ENCODE measurements at places on chromosomes 2 and 18.

- DNase-seq, result no peak
Observed at GRCh38 chr2:197950724-197951123, 146.3 kb downstream of the PLCL1 start.

GRCh38 chr18:11972371-11973174, 8.7 kb upstream of the IMPA2 start:
- DNase-seq, result no peak

DNA sequence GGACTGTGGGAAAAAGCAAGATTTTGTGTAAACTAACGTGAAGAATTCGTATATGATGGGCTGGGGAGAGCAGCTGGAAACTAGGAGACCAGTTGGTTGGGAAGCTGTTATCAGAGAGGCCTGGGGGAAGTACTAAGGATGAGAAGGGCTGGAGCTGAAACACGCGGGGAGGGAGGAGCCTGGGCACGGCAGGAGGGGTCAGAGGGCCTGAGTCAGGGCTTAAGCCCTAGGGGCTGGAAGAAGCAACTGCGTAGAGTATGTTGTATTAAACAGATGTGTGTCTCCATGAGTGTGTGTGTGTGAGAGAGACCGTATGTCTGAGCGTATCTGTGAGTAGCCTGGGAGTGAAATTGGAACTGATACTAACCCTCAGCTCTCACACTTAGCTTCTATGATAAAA, 8.4 kb downstream of the POMC start:
- DNase-seq, result no peak

- DNase-seq, result no peak
Observed at GRCh38 chr2:169746240-169746639, 12.6 kb downstream of the KLHL23 start.

- no peak for DNase-seq
Observed at GRCh38 chr18:52313213-52313612, 26.8 kb upstream of the DCC start.

DNA sequence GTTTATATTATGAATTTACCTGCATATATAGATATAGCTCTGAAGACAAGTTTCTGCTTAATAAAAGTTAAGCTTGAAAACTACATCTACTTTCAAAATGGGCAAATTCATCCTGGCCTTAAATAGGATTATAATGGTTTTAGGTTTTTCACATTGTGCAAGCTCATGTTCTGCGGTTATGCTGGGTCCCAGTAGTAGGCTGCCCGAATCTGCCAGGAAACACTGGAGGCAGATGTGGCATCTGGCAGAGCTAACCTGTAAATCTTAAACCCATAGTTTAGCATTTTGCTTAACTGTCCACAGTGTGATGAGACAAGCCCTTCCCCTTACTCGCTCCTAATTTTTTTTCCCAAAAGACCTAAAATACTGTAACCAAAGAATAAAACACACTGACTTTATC, 234.2 kb downstream of the TCF4 start:
- DNase-seq, result no peak

DNA sequence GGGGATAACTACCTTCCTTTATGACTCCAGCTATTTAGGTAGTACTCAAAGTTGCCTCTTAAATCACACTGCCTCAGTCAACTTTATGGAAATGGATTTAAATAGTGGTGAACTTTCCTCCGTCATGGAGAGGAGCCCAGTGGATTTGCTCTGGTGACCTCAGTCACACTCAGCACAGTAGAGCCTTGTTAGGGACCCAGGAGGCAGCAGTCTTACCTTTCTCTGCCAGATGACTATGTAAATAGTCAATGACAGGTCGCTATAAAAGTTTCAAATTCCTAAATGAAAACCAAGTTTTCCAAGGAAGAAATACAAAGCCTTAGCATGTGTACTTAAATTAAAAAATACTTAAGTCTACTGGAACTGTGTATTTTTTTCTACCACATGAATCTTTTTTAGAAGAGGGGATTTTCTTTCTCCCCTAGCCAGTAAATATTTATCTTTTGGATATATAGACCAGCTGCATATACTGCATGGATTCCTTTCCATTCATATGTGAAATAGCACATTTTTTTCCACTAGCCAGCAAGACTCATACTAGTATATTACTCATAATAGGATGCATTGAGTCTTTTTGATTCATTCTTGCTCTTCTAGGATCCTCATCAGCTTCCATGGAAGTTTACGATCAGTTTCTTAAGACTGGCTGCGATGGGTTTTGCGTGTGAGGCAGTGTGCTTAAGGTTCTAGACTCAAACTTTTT, 147.1 kb downstream of the FMNL2 start:
- no peak for DNase-seq

DNA sequence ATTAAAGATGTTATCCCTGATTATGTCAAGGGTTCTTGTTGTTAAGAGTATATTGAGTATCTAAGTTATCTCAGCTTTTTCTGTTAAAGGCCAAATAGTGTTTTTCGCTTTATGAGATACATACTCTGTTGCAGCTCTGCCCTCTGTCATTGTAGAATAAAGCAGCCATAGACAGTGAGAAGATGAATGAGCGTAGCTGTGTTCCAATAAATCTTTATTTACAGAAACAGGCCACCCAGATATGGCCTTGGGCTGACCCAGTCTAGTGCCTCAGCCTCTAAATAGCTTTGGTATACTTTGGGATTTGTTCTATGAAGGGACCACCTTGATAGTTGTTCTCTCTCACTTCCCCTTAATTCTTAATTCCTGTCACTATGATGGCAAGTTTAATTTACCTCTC, 72.8 kb upstream of the EML6 start:
- DNase-seq, result no peak

DNA sequence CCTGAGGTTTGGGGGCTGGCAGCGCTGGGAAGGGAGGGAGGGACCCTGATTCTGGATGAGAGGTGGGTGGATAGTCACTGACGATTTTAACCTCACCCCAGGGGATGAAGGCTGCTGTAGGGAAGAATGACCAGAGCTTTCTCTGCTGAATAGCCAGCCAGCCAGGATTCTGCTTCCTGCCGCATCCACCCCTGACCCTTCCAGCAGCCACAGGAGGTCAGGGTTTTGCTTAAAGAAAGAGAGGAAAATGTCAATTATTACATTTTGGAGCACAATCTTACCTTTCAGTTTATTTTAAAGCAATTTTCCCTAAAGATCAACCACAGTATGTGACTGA, 217.7 kb downstream of the GBX2 start:
- DNase-seq, result no peak

GRCh38 chr2:30266051-30266621, 34.8 kb downstream of the LBH start:
- no peak for DNase-seq

DNA sequence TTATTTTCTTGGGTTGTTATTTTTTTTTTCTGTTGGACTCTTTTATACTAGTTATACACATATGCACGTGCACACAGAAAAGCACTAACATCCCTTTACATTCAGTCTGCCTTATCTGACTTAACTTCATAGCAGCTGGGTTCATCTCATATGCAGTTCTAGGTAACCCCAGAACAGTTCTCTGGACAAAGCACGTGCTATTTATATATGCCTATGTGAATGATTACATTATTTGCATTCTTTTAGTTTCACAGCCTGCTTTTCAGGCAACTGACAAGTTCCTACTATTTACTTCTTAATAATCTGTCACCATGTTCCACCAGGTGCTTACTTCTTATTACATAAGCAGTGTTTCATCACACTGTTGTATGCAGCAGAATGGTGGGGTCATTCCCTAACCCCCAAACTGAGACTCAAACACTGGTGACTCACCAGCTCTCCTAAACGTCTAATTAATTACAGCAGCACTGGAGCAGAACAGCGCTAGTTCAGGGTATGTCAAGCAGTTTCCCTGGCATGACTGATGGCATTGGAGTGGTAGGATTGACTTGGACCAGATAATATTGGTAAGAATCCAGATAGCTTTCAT, 372.8 kb downstream of the CLIP4 start:
- DNase-seq, result no peak

- DNase-seq, result no peak
Observed at GRCh38 chr2:191320881-191321280, 75.7 kb downstream of the MYO1B start.

DNA sequence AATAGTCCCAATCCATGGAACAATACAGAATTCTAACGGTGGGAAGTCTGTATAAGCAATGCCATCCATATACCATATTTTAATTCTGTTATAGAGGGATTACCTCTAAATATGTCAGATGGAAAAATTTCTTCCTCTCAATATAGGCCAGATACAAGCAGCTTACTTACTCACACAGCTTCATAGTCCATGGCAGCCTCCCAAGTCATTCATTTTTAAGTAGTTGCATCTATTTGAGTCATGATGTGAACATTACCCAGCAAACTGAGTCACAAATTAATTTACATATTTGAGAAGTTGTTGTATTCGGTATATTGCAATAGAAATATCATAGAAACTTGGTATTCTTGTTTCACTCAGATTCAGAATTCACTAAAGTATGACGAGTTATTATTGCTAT, 20.3 kb downstream of the TBR1 start:
- DNase-seq, result no peak

DNA sequence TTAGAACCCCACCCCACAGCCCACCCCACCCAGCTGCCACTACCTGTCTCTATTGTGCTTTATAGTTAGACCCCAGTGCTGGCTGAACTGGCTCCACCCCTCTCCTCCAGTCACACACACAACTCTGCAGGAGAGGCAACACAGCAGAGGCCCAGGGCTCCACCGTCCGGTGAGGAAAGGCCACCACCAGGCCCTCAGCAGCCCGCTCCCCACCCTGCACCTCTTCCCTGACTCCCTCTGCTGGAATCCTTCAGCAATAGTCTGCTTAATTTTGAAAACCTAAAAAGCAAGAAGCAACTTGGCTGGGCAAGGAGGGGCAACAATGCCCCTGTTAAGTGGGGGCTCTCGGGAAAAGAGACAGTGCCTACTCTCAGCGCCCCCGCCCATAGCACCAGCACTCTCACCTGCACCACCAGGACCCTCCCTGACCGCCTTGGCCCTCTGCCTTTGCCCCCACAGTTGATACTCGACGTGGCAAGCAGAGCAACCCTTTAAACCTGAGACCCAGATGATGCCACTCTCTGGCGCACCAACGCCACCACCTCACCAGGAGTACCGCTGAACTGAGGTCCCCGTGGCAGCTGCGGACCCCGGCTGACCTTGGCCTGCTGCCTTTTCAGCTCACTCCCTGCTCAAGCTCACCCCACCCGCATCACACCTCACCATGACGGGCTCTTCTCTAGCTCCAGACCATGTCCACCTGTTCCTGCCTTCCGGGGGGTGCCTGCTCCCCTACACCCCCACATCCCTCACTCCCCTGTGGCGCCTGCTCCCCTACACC, 45.7 kb downstream of the NDUFA10 start:
- no peak for DNase-seq

- no peak for DNase-seq
Observed at GRCh38 chr2:216151313-216152025, 42.3 kb downstream of the XRCC5 start.

GRCh38 chr2:109374548-109375130, 239.1 kb downstream of the SEPTIN10 start:
- DNase-seq, result no peak

- DNase-seq, result no peak
Observed at GRCh38 chr2:209556354-209556961, 132.6 kb downstream of the MAP2 start.

- no peak for DNase-seq
Observed at GRCh38 chr2:41167014-41167413, 715.1 kb upstream of the SLC8A1 start.

DNA sequence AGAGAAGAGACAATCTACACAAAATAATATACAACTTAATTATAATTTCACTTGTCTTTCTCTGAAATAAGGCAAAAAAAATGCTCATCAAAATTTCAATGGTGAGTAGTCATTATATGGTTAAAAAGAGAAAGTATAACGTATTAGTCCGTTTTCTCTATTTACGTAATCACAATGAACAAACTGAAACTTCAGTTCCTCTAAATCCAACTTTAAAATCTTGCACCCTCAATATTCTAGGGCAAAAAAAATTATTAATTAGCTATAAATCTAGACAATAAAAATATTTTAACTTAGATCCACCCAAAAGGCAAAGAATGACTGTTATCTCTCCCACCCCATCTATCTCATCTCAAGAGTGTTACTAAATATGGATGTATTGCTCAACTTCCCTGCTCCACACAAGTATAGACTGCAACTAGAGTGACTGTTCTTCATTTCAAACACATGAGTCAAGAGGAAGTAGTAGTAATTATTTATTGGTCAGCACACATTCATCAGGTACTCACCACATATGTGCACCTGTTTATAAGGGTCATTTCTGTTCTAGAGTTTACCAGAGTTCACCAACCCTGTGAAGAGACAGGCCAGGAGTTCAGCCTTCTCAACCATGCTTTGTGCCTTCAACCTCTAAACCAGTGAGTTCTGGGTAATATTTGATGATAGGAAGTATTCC, 36.4 kb downstream of the STK39 start:
- DNase-seq, result no peak
